ENCODE measurements at places on chromosomes 13 and 19.

DNA sequence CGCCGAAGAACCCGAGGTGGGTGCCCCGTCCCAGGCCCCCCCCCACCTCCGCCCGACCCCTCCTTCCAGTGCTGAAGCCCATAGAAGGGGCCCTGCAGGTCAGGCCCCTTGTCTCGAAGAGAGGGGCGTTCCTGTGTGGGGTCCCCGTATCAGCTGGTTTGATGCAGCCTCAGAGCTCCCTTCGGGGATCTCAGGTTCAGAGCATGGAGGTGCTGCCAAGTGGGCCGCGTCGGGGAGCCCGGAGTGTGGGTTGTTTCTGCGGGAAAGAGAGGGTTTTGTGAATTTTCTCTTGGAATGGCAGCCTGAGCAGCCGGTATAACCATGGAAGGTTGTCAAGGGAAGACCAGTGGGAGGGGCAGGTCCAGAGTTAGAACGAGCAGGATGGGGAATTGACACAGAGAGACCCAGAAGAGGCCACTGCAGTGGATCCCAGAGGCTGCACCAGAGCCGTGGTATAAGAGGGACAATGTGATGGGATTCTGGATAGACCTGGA, 384 bp downstream of the TRAPPC2B start:
- DNase-seq: no peak

DNA sequence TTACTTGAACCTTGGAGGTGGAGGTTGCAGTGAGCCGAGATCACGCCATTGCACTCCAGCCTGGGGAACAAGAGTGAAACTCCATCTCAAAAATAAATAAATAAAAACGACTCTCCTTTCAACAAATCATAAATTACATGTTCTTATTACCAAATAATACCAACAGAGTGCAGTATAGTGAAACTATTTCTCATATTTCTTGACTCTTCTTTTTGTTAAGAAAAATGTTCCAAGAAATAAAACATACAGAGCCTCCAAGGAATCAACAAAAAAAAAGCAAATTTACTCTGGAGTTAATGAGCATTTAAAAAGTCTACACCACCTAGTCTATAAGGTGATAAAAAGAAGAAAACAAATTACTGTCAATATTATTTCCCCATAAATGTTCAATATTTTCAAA, 188.8 kb downstream of the KLF12 start:
- DNase-seq: no peak

DNA sequence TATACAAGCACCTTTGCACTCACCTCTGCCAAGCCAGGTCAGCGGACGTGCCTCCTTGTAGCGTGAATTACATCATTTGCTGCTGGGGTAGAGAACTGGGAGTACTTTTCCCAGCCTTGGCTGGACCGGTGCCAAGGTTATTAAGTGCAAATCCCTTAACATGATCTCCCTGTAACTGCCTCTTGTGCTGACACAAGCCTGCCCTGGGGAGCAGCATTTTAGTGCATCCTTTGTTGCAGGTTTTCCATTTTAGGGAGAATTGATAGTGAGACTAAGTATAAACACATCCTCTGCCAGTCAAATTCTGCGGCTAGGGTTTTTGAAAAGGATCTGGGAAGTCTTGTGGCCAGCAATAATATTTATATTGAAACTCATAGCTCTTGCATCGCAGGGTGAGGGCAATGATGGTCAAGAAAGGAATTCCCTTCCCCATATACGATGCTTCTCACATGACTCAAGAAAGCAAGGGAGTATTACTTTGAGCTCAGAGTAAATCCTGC, 32.7 kb upstream of the DCLK1 start:
- no peak for DNase-seq

GRCh38 chr13:48571126-48571913, 38.4 kb upstream of the RCBTB2 start:
- DNase-seq: peak; percentile 32

- DNase-seq: peak; percentile 72
Observed at GRCh38 chr19:43784981-43785808, 4.4 kb upstream of the KCNN4 start.

GRCh38 chr13:87669379-87669978, 1.7 kb upstream of the SLITRK5 start:
- peak; percentile 71 for DNase-seq

GRCh38 chr13:112001571-112001970, 65.4 kb upstream of the SOX1 start:
- DNase-seq: no peak

DNA sequence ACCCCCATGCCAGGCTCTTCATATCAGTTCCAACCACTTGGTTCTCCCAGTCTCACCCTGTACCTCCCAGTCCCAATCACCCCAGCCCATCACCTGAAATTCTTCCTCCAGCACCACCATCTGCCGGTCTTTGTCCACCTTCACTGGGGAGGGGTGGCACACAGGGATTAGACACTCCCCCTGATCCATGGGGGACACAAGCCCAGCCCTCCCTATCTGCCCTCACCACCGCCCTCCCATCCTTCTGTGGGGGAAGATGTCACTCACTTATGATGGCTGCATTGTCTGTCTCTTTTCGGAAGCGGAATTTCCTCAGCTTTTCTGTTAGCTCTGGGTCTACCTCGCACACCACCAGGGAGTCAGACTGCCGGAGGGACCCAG, 685 bp downstream of the GMFG start:
- peak; percentile 64 for DNase-seq

DNA sequence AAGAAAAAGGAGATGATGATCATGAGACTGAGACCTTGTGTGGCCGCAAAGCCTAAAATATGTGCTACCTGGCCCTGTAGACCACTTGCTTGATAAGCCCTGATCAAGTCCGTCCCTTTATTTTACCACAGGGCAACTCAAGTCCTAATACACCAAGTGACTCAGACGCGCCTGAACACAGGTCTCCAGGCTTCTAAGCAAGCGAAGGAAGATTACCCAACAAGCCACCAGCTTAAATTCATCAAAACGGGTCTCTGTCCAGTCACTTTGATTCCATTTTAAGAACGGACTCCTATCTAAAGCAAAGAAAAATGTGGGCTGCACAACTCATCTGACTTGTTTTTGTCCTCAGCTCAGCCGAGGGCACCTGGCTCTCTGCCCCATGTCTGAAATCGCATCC, 26.8 kb downstream of the SLC7A1 start:
- DNase-seq: no peak

DNA sequence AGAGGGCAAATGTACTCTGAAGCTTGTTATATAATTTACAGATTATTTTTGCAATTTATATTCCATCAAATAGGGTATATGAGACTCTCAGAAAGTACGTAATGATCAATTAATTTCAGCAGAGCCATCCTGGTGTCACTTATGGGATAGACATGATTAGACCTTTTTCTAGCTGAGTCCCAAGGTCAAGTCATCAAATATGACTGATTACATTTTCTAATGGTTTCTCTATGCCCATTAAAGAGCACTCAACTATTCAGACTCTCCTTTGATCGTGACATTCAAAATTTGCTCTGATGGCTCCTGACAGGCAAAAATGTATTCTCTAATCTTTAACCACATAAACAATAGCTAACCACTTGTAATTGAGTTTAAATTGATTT, 469.2 kb downstream of the COG6 start:
- no peak for DNase-seq

DNA sequence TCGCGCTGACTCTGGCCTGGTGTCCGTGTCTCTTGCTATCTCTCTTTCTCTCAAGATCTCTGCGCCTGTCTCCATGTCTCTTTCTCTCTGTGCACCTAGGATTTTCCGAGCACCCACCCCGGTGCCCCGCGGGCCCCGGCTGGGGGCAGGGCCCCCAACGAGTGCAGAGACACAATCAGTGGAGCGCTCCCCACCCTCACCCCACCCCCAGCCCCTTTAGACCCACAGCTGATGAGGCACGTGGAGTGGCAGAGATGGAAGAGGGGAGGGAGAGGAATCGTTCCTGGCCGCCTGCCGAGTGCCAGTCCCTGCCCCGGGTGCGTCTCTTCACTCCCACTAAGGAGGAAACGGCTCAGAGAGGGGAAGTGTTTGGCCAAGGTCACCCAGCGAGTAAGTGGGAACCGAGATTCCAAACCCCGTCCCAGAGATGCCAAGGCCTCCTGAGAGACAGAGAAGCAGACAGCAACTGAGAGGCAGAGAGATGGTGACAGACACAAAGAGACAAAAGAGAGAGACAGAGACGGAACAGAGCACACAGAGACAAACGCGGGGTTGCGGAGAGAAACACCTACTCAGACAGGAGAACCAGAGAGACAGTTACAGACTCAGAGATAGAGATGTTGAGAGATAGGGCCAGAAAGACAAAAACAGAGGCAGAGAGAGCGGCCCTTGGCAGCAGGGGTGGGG, 626 bp upstream of the BCL3 start:
- peak; percentile 58 for DNase-seq

DNA sequence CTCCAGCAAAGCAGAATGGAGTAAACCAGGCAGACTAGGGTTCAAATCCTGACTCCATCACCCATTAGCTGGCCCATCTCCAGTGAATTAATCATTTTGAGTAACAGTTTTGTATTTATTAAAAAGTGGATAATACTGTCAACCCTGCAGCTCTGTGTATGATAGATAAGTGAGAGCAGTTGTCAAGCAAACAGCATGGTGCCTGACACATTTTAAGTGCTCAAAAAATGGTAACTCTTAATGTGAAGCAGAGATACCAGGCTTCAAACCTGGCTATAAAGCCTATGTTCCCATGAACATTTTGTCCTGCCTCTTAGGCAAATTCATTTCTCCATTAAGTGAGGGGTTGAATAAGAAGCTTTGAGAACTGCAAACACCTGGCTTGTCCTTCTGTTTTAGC, 409.6 kb downstream of the TBC1D4 start:
- no peak for DNase-seq

DNA sequence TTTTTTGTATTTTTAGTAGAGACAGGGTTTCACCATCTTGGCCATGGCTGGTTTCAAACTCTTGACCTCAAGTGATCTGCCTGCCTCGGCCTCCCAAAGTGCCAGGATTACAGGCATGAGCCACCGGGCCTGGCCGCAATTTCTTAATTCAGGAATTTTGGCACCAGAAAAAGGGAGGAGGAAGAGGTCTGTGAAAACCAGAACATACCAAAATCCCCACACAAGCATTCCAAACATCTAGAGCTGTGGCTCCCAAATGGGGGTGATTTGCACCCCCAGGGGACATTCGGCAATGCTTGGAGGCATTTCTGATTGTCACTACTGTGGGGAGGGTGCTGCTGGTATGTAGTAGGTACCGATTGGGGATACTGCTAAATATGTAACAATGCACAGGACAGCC, 40.2 kb upstream of the ABCC4 start:
- no peak for DNase-seq

DNA sequence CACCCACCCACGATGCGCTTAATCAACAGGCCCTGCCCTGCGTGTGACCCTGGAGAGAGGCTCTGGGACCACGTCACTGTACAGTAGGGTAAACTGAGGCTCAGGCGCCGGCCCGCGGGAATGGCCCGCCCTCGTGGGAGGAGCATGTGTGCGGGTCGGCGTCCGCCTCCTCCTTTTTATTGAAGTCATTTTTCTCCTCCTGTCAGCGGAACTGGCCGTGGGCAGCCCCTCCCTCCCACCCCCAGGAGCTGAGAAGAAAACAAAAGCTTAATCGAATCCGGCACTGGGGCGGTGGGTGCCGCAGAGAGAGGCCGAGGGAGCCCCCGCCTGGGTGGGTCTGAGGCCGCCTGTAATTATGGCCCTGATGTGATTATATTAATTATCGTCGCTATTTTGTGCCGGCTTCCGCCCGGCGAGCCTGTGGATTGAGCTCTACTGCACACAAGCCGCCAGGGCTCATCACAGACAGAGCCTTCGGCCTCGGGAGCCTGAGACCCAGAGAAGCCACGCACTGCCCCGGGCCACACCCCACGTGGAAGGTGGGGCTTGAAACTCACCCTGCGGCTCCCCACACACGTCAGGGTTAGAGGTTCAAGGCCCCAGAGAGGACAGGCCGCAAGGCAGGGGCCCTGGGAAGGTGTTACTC, 7.0 kb downstream of the C2CD4C start:
- DNase-seq: no peak

DNA sequence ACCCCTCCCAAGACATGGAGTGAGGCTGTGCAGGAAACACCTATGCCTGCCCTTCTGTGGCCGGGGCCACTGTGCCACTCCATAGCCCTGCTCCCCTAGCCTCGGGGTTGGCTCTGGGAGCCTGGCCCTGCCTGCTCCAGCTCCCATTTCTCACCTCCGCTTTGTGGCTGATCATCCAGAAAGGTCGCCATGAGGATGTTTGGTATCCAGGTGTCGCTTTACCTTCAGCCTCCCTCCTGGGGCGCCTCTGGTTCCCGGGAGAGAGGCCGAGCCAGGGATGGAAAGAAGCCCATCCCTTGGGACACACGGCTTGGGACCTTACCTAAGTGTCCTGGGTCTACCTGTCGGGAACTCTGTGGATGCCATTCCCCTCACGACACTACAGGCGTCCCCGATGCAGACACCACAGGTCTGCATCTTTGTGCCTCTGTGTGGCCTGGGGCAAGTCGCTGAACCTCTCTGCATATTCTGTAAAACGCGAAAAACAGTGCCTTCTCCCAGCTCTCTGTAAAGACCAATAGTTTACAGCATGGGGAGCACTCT, 3.4 kb upstream of the MCF2L start:
- no peak for DNase-seq

- DNase-seq: peak; percentile 97
Observed at GRCh38 chr19:9796113-9796773, 22.6 kb downstream of the FBXL12 start.

GRCh38 chr13:94558716-94559115, 37.2 kb downstream of the TGDS start:
- no peak for DNase-seq

DNA sequence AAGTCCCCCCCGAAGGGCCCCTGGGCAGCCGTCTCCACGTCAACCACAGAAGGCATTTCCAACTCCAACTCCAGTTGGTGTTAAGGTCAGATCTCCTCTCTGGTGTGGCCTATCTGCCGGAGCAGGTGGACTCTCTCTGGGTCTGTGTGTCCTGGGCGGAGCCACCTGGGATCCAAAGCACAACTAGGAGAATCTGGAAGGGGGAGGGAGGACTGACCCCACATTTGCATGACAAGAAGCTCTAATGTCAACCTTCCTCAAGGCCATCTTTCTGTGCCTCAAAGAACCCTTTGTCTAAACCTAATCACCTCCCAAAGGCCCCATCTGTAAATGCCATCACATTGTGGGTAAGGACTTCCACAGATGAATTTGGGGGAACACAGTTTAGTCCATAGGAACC, 381.5 kb downstream of the UQCRFS1 start:
- DNase-seq: no peak

DNA sequence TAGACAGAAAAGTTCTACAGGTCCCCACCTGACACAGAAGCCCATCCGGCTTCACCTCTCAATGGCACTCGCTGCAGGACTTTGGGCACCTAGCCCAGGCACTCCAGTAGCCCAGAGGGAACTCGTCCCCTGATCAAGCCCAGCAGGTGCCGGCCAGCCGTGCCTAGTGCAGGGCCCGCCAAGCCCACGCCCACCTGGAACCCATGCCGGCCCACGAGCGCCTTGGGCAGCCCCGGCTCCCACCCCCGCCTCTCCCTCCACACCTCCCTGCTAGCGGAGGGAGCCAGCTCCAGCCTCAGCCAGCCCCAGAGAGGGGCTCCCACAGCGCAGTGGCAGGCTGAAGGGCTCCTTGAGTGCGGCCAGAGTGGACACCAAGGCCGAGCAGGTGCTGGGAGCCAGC, 268.8 kb downstream of the SLITRK1 start:
- DNase-seq: no peak

GRCh38 chr13:110430391-110431336, 123.6 kb downstream of the COL4A2 start:
- DNase-seq: no peak

- peak; percentile 23 for DNase-seq
Observed at GRCh38 chr19:12244370-12244769, 50.3 kb downstream of the ZNF44 start.

- no peak for DNase-seq
Observed at GRCh38 chr19:5940260-5941208, 26.5 kb downstream of the CAPS start.

GRCh38 chr13:22748866-22749577, 431.8 kb upstream of the SGCG start:
- no peak for DNase-seq
